ENCODE measurements at places on chromosomes 3 and 15. TPM values are rescaled to one million over a fixed set of nuclear protein-coding genes. Genes with fewer than 3 reads are reported as not detected.

DNA sequence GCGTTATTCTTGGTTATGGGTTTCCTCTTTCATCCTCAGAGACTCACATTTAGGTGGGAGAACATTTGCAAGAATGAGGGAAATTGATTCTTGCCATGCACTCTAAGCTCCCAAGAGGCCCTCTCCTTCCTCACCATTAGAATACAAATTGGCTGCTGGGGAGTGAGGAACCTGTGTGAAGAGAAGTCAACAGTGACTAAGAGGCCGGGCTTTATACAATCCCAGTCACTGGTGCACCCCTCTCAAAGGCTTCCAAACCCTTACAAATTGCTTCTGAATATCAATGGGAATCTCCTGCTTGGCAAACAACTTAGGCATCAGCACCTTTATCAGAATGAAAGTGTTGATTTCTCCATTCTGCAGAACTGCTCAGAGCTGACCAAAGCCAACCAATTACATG lies 16.5 kb upstream of the RGMA start:
- no peak for ATAC-seq

DNA sequence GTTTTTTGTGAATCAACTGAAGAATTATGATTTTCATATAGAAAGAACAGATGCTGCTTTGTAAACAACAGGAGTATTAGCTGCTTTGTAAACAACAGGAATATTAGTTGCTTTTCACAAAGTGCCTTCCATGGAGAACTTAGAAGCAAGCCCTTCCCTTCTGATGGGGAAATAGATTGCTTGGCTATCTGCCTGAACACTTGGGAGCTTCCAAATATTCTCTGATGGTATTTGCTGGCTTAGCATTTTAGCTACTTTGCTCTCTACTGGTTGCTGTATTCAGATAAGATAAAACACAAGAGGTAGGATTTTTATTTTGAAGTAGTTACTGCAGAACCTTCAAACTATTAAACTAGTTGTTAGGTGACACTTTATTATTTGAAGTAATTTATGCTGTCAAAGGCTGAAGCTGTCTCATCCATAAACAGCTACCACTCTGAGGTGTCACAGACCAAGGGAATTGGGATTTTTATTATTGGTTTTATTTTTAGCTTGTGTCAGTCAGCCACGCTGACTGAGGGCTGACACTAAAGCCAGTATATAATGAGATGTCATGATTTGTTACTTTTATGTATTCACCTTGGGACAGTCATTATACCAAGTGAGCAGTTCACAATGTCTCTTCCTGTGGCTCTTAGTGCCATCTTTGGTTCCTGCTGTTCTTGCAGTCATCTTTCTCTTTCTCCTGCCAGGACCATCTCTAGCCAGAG lies 50.0 kb downstream of the ZIC1 start:
- no peak for ATAC-seq

- ATAC-seq, result no peak
Observed at GRCh38 chr15:36323615-36324014, 255.8 kb upstream of the CDIN1 start.

- no peak for ATAC-seq
Observed at GRCh38 chr3:194906970-194907629, 221.4 kb downstream of the FAM43A start.

The TSPAN3 gene
- 60.8 TPM for total RNA-seq
